ENCODE measurements at places on chromosomes 12 and 14.

GRCh38 chr12:6724409-6724797 is 557 bp downstream of the COPS7A start:
- no peak for DNase-seq

- no peak for DNase-seq
Observed at GRCh38 chr14:24721775-24722174, 87.8 kb upstream of the GZMB start.

- DNase-seq = no peak
Observed at GRCh38 chr14:35298351-35298750, 6.2 kb downstream of the PSMA6 start.

DNA sequence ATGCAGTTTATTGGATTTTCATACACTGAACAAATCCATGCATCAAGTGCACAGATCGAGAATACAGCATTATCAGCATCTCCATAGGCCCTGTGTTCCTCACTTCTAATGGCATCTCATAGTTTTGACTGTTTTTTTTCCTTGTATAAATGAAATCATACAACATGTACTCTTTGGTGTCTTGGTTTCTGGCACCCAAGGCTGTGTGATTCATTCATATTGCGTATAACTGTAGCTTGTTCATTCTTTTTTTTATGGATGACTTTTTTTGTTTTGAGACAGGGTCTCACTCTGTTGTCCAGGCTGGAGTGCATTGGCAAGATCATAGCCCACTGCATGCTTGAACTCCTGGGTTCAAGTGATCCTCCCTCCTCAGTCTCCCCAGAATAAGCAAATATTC is 14.3 kb downstream of the RASSF8 start:
- no peak for DNase-seq

DNA sequence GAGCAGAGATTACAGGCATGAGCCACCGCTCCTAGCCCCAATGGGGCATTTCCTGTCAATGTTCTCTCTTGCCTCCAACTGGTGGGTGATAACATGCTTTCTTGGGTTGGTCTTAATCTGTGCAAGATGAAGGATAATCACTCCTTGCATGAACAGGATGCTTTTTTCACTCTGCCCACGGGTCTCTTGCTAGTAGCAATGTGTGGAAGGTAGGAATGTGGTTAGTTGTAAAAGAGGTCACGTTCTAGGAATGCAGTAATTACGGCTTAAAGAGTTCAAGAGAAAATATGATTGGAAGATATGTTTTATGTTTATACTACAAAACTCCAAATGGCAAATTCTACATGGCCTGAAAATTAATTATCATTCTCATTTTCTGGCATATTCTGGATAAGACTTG is 10.5 kb downstream of the RNASE10 start:
- no peak for DNase-seq

DNA sequence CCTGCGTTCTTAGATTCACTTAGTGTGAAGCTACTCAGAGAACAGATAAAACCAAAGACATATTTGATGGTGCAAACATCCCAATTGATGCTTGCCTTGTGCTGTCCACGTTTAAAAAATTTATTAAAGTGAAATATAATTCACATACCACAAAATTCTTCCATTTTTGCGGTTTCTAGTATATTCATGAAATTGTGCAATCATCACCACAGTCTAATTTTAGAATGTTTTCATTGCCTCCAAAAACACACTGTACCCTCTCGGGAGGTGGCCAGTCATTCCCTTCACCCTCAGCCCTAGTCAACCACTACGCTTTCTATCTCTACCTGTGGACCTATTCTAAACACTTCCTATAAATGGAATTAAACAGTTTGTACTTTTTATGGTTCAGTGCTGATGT is 1109.2 kb downstream of the FLRT2 start:
- DNase-seq = no peak

DNA sequence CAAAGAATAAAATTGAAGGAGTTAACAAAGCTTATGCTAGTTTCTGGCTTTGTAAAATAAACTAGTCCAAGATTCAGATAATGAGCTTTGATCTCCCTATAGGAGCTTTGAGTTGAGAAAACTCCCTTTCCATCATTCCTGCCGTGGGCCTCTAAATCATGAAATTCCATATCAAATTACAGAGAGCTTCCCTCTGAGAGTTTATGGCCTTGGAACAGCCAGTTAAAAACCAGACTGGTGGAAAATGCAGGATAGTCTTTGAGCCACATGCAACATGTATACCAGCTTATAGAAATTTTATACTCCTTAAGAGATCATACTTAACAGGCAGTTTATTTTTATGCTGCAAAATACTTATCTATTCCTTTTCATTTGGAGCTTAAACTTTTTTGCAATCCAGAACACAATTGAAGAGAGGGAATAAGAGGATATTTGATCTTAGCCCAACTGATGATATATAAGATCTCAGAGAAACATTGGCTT is 175.8 kb upstream of the ATP2B1 start:
- no peak for DNase-seq

DNA sequence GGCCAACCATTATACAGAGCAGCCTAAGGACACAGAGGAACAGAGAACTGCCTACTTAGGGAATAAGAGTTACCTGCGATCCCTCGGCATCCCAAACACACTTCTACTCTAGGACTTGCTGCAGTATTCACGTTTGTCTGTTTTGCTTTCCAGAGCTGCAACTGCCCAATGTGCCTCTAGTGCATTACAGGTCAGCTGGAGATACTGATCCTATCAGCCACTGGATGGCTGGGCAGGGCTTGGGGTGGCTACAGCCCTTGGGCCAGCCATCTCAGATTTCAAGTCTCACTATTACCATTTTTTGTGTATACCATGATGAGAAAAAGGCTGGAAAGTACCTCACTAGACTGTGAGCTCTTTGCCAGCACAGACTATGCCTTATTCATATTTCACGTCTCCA is 4.6 kb downstream of the ARF3 start:
- DNase-seq = no peak

DNA sequence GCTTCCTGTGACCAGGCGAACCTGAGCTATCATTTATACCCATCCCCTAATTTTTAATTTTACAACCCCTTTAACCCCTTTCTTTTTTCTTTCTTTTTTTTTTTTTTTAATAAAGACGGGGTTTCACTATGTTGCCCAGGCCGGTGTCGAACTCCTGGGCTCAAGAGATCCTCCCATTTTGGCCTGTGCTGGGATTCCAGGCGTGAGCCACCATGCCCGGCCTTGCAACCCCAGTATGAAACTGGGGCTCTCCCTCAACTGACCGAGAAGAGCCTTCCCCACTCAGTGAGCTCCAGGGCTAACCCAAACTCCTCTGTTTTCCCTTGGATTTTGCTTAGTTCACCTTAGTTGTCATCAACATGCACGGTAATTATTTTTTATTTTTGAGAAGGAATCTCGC is 992 bp downstream of the CPSF2 start:
- DNase-seq = no peak

GRCh38 chr12:98863167-98863566 is 218.1 kb downstream of the APAF1 start:
- no peak for DNase-seq

GRCh38 chr14:44297437-44297836 is 209.6 kb downstream of the FSCB start:
- DNase-seq = no peak

GRCh38 chr12:59808317-59808910 is 212.6 kb downstream of the SLC16A7 start:
- DNase-seq = peak; percentile 13

DNA sequence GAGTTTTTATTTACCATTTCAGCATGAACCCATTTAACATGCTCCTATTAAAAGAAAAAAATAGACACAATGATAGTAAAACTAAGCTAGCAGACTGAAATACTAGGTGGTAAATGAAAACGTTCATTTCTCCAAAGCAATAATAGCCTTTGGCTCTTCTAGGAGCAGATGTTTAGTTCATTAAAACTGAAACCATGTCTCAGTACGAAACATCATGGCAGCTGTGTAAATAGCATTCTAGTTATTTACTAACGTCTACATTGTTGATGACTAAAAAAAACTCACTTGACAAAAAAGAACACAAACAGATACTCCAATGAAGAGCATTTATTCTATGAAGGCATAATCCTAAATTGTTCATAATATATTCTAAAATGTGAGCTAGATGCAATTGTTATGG is 17.9 kb downstream of the RECQL start:
- no peak for DNase-seq

DNA sequence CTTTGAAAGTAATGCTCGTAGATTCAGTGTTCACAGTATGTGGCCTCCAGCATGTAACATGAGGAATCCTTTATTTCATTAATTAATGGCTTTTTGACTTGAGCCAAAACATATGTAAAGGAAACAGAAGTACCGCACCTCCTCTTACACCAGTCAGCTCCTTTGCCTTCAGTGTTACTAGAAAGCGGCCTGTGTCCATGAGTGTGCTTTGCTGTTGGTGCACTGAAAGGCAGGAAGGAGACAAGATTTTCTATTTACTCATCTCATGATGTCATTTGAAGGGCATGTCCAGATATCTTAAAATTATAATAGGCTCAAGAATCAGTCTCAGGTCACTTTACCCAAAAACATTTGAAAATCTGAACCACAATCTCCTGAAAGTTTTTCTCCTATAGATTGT is 9.9 kb upstream of the CCT2 start:
- DNase-seq = no peak

GRCh38 chr12:45543887-45544286 is 185.6 kb upstream of the ARID2 start:
- DNase-seq = peak; percentile 73

GRCh38 chr12:9730011-9730410 is 2.9 kb downstream of the CLECL1 start:
- no peak for DNase-seq

- DNase-seq = peak; percentile 0
Observed at GRCh38 chr14:26765768-26766520, 168.1 kb upstream of the NOVA1 start.

- no peak for DNase-seq
Observed at GRCh38 chr12:131950182-131950913, 606 bp downstream of the EP400 start.

- no peak for DNase-seq
Observed at GRCh38 chr12:92971859-92972524, 42.9 kb upstream of the EEA1 start.

GRCh38 chr12:96233939-96234461 is 39.8 kb downstream of the ELK3 start:
- no peak for DNase-seq

DNA sequence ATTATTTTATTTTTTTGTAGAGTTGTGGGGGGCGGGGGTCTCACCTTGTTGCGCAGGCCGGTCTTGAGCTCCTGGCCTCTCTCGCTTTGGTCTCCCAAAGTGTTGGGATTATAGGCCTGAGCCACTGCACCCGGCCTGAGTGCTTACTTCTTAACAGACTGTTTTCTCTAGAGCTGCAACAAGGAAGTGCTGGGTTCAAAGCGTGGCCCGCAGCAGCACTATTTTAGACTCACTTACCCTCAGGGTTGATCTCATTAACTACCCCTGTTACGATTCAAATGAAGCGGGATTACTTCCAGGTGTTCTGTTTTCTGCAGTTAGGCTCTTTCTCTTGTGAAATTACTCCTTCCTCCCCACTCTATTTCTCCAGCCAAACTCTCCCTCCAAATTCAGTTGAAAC is 8.7 kb downstream of the A2ML1 start:
- no peak for DNase-seq

GRCh38 chr12:77521508-77522115 is 309.1 kb upstream of the NAV3 start:
- DNase-seq = no peak

DNA sequence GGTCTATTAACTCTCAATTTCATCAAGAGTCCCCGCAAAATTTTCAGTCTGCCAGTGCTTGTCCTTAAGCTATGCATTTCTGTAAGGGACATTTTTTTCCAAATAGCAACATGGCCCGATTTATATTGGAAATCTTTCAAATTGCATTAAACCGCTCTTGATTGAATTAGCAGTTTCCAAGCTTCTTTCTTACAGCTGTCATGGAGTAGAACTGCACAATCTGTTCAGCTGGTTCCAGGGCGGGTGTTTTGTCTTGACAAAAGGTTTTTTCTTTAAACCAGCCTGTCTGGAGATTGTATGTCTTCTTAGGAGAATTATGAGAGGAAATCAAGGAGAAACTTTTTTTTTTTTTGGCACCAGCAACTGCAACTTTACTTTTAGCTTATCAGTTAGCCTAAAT is 185.8 kb downstream of the ALG10B start:
- no peak for DNase-seq

DNA sequence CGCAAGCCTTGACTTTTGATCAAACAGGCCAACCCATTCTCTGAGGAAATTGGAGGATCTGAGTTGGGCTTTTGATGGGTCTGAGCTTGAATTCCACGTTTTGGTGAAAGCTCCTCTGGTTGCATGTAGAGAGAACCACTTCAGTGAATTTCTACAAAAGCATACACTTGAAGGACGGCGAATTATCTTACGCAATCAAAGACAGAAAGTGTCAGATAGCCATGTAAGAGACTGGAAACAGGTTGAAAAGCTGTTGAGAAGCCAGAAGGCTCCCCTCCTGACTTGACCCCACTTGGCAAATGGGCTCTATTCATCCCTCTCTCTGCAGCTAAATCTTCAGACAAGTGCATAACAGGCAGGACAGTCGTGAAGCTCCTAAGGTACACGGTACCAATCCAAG is 809.1 kb downstream of the BCL11B start:
- no peak for DNase-seq
